Activated CD4-positive, alpha-beta T cell treated with anti-CD3 and anti-CD28 coated beads, Interleukin-10, Interleukin-2, amounts not matched to agents 100 ng/mL and 50 ng/mL, durations not matched to agents 16 hours and 8 hours (primary cell): ENCODE measurements at places on chromosomes 7 and 10.

GRCh38 chr10:8637640-8638039 lies 583.2 kb downstream of the GATA3 start:
- no peak for DNase-seq

GRCh38 chr7:28304290-28304689 lies 108.0 kb upstream of the CREB5 start:
- no peak for DNase-seq

GRCh38 chr10:2921956-2922680 lies 145.2 kb upstream of the PFKP start:
- DNase-seq = no peak

GRCh38 chr10:115049960-115050359 lies 43.2 kb upstream of the ATRNL1 start:
- no peak for DNase-seq

- DNase-seq = no peak
Observed at GRCh38 chr10:83648201-83648600, 491.1 kb upstream of the GHITM start.

- no peak for DNase-seq
Observed at GRCh38 chr7:11931307-11931706, 99.3 kb upstream of the THSD7A start.

DNA sequence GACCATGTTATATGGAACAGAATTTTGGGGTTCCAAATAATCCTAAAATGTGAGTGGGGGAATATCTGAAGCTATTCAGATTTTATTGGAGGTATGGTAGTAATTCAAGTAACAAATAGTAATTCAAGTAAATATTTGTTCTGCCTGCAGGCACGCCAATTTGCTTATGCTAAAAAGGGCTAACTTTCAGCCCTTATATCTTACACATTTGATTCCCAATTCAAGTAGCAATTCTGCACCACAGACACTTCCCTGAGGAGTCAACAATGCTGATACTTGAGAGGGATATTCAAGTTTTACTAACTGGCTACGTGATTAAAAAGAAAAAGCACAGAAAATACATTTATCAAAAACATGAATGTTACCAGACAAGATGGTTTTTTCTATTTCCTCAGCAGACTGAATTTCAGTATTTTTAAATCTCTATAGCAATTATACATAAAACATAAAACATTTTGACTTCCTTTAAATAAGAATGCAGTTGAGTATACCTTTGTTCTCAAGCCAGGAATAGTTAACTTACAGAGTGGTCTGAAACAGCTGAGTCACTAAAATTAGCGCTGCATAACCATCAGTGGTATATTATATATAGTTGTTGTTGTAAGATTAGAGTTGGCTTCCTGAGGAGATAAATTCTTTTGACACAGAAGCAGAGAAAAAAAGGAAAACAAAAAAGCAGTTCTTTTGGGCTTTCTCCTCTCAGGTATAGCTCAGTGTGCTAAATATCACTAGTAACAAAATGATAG lies 33.9 kb downstream of the MTPN start:
- no peak for DNase-seq

- no peak for DNase-seq
Observed at GRCh38 chr7:24595671-24596418, 22.6 kb downstream of the PALS2 start.
